ENCODE measurements at places on chromosomes 5 and 9.

DNA sequence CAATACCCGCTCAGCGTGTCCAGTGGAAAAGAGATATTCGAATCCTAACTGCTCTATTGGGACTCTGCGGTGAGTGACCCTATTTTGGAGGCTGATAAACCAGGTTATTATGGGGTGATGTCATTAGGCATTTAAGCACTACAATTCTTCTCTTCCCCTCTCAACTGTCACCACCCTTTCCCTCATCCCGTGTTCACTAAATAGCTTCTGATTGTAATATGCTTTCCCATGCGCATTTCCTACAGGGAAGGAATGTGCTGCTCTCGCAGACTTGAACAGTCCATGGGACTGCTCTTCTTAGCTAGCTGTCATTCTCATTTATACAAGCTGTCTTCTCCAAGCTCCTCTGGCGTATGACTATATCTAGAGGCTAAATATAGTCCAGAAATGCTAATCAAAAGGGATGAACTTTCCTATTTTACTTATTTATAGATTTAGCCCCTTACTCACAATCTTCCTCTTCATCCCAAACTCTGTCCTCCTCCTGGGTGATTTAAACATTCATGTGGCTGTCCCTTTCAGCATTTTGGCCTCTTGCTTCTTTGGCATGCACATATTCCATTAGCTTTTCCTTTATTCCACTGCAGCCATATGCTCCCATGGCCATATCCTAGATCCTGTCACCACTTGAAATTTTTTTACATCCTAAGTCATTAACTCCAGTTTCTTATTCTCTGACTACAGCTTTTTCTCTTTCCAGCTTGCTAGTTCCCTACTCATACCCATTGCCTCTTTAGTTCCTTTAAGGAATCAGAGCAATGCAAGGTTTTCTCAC lies 39.6 kb upstream of the CSNK1G3 start:
- peak; percentile 28 for DNase-seq

DNA sequence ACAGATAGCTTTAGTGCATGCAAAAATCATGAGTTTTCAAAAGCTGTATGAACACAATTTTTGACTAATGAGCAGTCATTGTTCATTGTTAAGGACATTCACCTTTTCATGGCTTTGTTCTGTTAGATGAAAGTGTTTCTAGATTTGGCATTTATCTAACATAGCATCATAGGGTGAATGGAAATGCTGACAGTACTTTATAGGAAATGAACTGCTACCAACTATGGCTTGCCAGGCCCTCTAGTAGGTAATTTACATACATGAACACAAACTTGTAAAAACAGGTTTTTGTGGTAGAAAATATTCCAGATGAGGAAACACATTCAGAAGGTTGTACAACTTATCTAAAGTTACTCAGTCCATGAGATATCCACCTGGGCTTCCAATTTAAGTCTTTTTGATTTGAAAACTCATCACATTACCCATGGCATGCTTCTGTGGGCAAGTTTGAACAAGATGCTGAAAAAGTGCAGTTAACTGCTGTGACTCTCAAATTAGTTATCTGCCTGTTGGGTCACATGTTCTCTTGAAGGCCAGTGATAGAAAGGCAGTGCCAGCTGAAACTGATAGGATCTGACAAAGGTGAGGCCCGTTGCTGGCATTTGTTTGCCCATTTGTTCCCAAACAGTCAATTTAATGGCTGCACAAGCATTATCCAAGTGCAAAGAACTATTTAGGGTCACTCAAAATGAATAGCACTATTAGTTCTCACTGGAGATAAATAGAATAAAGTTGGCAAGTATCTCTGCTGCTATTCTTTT lies 399.1 kb downstream of the MAN2A1 start:
- DNase-seq = no peak

GRCh38 chr5:144060598-144060997 lies 109.9 kb downstream of the YIPF5 start:
- DNase-seq = no peak

DNA sequence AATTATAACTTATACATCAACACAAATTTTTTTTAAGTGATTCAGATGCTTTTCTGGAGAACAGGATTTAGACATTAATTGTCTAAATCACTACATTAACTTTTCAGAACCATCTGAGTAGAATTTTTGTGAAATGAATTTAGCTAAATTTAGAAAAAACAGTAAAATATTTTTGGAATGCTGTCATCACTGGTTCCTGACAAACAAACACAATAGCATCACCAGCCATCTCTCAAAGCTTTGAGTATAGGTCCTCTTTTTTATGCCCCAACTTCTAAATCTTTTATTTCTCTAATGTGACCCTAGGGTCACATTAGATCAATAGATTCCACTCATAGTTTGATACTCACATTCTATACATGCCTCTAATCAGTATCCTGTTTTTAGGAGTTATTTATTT lies 104.6 kb downstream of the PRR16 start:
- DNase-seq = peak; percentile 4

GRCh38 chr9:119880361-119880760 lies 511.1 kb upstream of the BRINP1 start:
- DNase-seq = no peak

- no peak for DNase-seq
Observed at GRCh38 chr9:19155106-19155935, 28.0 kb upstream of the PLIN2 start.

GRCh38 chr5:138466900-138467710 lies 1.8 kb downstream of the EGR1 start:
- peak; percentile 55 for DNase-seq

DNA sequence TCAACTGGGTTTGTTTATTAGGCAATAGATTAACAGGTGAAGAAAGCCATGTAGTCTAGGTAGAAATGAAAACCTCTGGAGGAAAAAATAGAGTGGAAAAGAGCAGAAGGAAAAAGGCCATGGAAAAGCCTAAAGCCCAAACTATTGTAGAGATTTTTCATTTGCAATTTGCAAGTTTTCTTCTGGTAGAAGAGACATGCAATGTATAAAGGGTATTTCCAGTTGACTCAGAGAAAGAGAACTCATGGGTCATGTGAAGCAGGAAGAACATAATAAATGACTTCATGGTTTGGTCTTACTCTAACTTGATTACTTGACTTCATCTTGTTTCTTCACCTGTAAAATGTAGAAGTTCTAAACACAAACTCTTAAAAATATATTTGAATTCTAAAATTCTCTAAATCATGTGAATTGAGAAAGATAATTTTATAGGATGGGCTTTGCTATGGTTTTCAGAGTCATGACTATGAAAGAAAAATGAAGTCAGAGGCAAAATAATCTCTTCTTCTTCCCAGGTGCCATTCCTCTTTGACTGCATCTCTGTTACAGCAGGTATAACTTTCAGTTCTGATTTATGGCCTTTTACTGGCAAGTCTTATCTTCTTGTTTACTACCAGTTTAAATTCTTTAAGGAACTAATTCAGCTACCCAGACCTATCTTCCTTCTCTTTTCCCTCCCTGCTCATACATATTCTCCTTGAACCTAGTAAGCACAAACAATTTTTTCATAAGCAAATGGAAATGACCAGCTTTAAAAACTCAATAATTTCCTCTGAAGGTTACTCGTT lies 47.7 kb upstream of the TMC1 start:
- peak; percentile 58 for DNase-seq

GRCh38 chr5:57082441-57083067 lies 91.3 kb upstream of the GPBP1 start:
- peak; percentile 41 for DNase-seq

- no peak for DNase-seq
Observed at GRCh38 chr5:118902656-118903438, 85.5 kb downstream of the DTWD2 start.

- DNase-seq = peak; percentile 65
Observed at GRCh38 chr9:128886211-128886891, 4.4 kb downstream of the LRRC8A start.

DNA sequence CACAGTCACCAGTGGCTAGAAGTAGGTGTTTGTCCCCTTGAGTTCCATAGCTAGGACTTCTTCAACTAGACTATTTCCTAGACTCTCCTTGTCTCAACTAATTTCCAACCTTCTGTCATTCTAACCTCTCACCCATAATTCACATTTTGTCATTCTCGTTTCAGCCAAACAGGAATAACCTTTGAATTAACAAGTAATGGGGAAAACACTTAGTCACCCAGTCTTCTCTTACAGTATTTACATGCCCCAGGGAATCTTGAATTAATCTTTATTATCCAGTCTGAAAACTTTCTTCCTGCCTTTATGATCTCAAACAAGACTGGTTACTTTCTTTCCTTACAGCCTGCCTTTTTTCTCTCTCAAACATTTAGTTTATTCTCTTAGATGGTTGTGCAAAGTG lies 63.3 kb upstream of the RUSC2 start:
- DNase-seq = no peak

GRCh38 chr5:1836891-1837880 lies 36.0 kb downstream of the NDUFS6 start:
- DNase-seq = no peak
